ENCODE measurements at places on chromosomes 7 and 10.

GRCh38 chr7:636396-636795 lies 90.1 kb upstream of the DNAAF5 start:
- DNase-seq = no peak

GRCh38 chr7:66638309-66639099 lies 9.8 kb downstream of the KCTD7 start:
- no peak for DNase-seq

- DNase-seq = no peak
These were observed 63.4 kb downstream of the AGMO start for GRCh38 chr7:15498465-15498864.

GRCh38 chr7:70698219-70698832 lies 433.6 kb upstream of the GALNT17 start:
- DNase-seq = no peak

GRCh38 chr7:30074422-30075030 lies 46.3 kb downstream of the PLEKHA8 start:
- DNase-seq = no peak

DNA sequence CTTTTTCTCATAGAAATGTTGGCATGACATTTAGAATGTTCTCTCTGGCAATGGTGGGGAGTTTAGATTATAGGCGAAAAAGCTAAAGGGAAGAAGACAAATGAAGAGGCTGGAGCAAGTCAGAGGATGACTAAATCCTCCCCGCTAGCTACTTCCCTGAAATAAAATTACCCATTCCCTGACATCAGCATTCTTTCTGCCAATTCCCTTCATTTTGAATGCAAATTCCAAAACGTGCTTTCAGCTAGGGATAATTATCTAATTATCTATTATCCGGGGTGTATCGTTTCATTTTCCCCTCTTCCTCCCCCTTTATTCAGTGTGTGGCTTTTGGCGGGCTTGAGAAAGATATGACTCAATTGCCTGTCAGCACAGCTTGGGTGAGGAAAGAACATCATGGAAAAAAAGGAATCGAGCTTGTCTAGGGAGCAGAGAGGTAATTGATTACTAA lies 672.3 kb downstream of the TNS3 start:
- DNase-seq = no peak

DNA sequence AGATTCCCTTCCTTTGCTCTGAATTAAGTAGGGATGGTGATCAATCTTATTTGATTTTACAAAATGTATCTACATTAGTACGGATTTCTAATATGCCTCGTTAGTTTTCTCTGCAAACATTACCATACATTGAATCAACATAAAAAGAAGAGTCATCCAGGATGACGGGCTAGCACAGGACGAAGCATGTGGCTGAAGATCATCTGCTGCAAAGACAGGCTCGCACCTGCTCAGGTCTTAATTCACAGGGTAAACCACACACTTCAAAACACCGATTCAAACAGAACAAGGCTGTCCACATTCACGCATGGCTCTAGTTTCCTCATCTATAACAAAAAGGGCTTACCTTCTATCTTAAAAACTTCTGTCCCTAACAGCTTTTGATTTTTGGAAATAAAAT lies 323.0 kb downstream of the PARD3 start:
- DNase-seq = no peak
